ENCODE measurements at places on chromosomes 2 and 18. TPM values are rescaled to one million over a fixed set of nuclear protein-coding genes. Genes with fewer than 3 reads are reported as not detected.

AFF3 gene
- 0.22 TPM for total RNA-seq

GRCh38 chr2:127615511-127616166 lies 30.3 kb upstream of the GPR17 start:
- DNase-seq, result peak; percentile 13

- peak; percentile 41 for DNase-seq
These were observed 1.2 kb downstream of the CABLES1 start for GRCh38 chr18:23136326-23137096.

DNA sequence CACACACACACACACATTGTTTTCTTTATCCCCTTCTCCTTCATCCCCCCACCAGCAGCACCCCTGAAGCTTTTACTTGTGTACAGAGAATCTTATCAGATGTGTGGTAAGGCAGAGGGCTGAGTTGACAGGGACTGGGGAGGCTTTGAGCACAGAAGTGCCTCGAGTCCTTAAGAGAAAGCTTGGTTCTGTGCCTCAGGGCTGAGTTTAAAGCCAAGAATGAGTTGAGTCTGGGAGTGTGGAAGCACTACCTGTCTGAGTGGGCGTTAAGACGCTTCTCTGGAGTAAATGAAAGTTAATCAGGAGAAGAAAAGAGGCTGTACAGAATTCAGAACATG lies 2.7 kb downstream of the ID2 start:
- DNase-seq, result no peak

GRCh38 chr2:82789851-82790205 lies 1669.3 kb downstream of the SUCLG1 start:
- DNase-seq, result no peak

DNA sequence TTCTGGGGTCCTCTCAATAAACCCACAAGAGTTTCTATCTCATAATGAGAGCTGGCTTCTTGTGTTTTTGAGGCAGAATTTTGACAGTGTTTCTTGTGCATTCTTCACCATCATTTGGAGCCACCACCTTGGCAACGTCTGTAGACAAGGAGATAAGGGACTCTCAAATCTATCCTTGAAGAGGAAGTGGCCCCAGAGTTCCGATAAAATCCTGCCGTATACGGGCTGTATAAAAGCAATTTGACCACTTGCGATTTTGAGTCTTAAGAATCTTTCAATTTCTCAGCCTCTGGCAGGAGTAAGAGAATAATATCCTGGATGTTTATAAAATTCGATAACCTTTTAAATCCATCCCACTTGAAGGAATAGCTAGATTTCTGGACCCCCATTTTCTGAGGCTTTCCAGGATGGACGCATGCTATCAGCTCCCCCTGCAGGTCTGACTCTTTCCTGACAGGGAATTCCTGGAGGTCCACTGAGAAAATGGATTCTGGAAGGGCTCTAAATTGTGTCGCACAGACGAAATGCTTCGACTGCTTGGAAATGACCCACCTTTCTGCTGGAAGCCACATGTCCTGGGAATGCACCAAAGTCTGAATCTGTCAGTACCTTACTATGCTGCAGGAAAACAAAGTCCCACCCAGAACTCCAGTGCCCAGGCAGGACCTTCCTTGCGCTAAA lies 54.1 kb downstream of the E2F6 start:
- peak; percentile 46 for DNase-seq

GRCh38 chr2:234558642-234559041 lies 61.8 kb upstream of the ARL4C start:
- no peak for DNase-seq

DNA sequence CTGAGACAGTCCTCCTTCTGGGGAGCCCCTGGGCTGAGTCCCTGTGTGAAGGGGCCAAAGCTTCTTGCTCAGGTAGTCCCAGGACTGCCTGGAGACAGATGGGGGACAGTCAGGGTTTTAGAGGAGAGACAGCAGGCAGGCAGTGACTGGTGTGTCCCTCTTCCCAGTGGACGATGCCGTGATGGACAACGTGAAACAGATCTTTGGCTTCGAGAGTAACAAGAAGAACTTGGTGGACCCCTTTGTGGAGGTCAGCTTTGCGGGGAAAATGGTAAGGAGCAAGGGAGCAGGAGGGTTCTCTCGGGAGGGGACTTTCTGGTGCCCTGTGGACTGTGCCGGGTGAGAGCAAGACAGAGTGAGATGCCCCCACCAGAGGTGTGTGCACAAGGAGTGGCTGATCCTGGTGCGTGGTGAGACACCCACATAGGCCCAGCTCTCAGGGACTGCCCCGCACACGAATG lies 74.8 kb downstream of the DYSF start:
- DNase-seq, result peak; percentile 23

DNA sequence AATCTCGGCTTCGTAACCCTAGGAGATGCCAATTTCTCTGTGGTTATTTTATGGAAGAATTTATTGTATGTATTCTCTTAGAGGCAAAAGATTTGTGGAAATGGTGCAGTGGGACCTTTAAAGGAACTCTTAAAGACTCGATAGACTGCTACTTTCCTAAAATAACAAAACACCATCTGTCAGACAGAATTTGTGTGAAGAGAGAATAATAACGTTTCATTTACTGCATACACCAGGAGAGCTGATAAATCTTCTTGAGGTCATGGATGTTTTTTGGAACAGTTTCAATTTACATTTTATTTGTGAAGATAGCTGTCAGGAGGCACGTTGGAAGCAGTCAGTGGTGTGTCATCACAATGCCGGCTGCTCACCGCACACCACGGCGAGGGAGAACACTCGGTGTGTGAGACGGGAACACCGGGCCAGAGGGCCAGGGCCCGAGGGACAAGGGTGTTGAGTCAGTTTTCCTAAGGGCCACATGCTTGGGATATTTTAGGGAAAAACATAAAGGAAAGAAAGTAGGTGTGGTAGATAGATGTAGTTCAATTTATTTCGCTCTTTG lies 1681.0 kb upstream of the DDX18 start:
- DNase-seq, result no peak

ACTG2 gene
- 1.4 TPM for total RNA-seq

GRCh38 chr2:100241236-100241635 lies 81.1 kb downstream of the LONRF2 start:
- DNase-seq, result no peak

ZNF385B gene
- total RNA-seq, result 3.0 TPM
